Dermis lymphatic vessel endothelial cell (primary cell): ENCODE measurements at places on chromosomes 5 and 9. TPM values are rescaled to one million over a fixed set of nuclear protein-coding genes. Genes with fewer than 3 reads are reported as not detected.

Gene TTC23L
- 0.09 and 0.22 TPM in 2 replicates for total RNA-seq

Gene CBY3
- total RNA-seq, result 0.09 and 0.43 TPM in 2 replicates

Gene RANBP3L
- total RNA-seq, result under 0.01 and 0.09 TPM in 2 replicates

Gene MACIR
- 4.8 and 5.9 TPM in 2 replicates for total RNA-seq

Gene ENTR1
- total RNA-seq, result 21.9 and 22.3 TPM in 2 replicates

Gene DDX4
- total RNA-seq, result not detected in 2 replicates
